ENCODE measurements at places on chromosomes 4 and X. TPM values are rescaled to one million over a fixed set of nuclear protein-coding genes. Genes with fewer than 3 reads are reported as not detected.

Gene FOXR2
- not detected for total RNA-seq

DNA sequence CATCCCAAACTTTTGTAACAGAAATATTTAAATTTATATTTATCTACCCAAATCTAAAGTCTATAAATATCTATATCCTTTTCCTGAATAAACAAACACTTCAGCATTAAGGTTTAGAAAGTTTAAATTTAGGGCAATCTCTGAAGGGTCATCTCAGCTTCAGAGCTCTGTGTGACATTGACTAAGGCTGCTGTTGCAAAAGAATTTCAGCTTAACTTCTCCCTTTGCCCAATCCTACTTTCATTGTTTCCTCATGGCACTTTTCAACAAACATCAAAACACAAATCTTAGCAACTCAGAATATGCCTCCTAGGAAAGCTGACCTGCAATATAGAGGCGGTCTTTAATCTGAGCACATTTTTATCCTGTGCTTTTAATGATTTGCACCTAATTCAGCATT lies 79.7 kb upstream of the BANK1 start:
- no peak overlapping the region for H3K4me3 ChIP-seq
- H3K27me3 ChIP-seq: no peaks in the 10 kb centered on the region
- H3K27ac ChIP-seq: no peak overlapping the region
- H3K36me3 ChIP-seq: peaks cover 14% of the 10 kb centered on the region
- no peaks in the 10 kb centered on the region for H3K4me1 ChIP-seq

GRCh38 chr4:109985993-109986974 lies 73.6 kb downstream of the EGF start:
- H3K36me3 ChIP-seq: no peaks in the 10 kb centered on the region
- H3K27me3 ChIP-seq: peaks cover 3% of the 10 kb centered on the region
- no peak overlapping the region for H3K4me3 ChIP-seq
- H3K4me1 ChIP-seq: no peaks in the 10 kb centered on the region

- H3K4me3 ChIP-seq: no peak overlapping the region
- H3K36me3 ChIP-seq: no peaks in the 10 kb centered on the region
- H3K4me1 ChIP-seq: peaks cover 13% of the 10 kb centered on the region
- no peak for DNase-seq
- no peaks in the 10 kb centered on the region for H3K27me3 ChIP-seq
Observed at GRCh38 chr4:6956087-6956433, 46.4 kb downstream of the TBC1D14 start.

DNA sequence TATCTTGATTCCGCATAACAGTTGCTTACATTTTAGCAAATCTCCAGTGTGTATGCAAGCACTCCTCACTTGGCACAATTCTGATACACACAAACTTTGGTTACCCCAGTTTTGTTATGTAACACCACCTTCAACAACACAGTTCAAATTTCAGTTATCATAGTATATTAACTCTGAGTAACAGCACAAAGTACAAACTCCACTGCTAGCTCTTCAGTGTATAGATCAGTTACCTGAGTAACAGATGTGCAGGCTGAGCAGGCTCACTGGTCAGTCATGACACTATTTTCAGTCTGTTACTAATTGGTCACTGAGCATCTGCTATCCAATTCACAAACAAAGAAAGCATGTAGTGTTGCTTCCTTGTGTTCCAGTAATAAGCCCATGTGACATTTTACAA lies 55.4 kb downstream of the PKD2 start:
- DNase-seq: no peak
- no peak overlapping the region for H3K27ac ChIP-seq
- peaks cover 13% of the 10 kb centered on the region for H3K36me3 ChIP-seq
- no peak overlapping the region for H3K4me3 ChIP-seq
- H3K4me1 ChIP-seq: no peaks in the 10 kb centered on the region
- no peaks in the 10 kb centered on the region for H3K27me3 ChIP-seq

GRCh38 chrX:107429090-107429489 lies 20.4 kb upstream of the FRMPD3 start:
- no peaks in the 10 kb centered on the region for H3K4me1 ChIP-seq
- DNase-seq: no peak
- H3K4me3 ChIP-seq: no peak overlapping the region
- H3K27ac ChIP-seq: no peak overlapping the region
- H3K27me3 ChIP-seq: peaks cover 14% of the 10 kb centered on the region
